Psoas muscle (tissue), 8 donors: ENCODE measurements at places on chromosomes 1 and 21. TPM values are rescaled to one million over a fixed set of nuclear protein-coding genes. Genes with fewer than 3 reads are reported as not detected.

- no peak for DNase-seq
These were observed 63.8 kb downstream of the HMGB4 start for GRCh38 chr1:33927721-33928120.

GRCh38 chr1:179793281-179793680 lies 50.2 kb downstream of the FAM163A start:
- DNase-seq: no peak

DNA sequence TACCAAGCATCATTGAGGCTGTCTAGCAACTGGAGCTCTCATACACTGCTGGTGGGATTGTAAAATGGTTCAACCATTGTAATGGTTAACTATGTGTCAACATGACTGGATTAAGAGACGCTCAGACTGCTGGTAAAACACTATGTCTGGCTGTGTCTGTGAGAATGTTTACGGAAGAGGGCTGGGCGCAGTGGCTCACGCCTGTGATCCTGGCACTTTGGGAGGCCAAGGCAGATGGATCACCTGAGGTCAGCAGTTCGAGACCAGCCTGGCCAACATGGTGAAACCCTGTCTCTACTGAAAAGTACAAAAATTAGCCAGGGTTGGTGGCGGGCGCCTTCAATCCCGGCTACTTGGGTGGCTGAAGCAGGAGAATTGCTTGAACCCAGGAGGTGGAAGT lies 4.8 kb upstream of the FCRLA start:
- DNase-seq: no peak

DNA sequence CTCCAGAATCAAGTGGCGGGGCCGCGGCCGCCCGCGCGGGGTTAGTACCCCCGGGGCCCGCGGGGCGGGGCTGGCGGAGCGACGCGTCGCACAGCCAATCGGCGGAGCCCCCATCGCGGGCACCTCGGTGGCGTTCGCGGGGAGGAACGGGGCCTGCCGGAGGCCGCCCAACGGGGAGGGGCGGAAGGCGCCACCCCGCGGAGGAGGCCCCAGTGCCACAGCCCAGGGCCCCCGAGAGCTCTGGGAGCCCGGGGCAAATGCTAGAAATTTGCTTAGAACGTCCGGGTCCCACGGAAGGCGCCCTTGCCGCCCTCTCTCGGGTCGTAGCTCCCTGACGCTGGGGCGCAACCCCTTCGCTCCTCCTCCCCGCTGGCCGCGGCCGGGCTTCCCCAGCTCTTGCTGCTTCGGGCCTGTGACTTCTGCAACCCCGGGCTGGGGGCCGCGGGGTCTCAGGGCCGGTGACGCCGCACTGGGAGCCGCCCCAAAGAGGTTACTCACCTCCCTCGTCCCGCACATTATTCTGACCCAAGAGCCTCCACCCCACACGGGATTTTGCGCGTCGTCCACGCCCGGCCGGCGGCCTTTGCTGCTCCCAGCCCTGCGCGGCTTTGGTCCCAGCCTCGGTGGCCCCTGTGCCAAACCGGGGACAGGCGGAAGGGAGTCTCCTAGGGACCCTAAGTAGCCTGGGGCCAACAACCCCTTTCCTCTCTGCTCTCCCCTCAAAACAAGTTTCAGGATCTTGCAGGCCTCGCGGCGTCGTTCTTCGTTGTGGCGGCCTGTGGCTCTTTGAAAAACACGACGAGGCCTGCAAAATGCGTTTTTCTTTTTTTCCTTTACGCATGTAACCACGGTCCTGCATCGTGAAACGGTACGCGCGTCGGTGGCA lies at the start of gene RUNX3:
Gene RUNX3 (minus strand): TSS at position 17 of the 886 bp plus-strand sequence. CDS start 408 bp downstream, outside the sequence.
- DNase-seq: peak; percentile 63

PDE9A gene
- polyA plus RNA-seq: 1.8 TPM

GRCh38 chr21:36729310-36729970 lies 30.5 kb downstream of the SIM2 start:
- DNase-seq: no peak

GRCh38 chr1:59409549-59409948 lies 112.7 kb downstream of the FGGY start:
- DNase-seq: no peak

DNA sequence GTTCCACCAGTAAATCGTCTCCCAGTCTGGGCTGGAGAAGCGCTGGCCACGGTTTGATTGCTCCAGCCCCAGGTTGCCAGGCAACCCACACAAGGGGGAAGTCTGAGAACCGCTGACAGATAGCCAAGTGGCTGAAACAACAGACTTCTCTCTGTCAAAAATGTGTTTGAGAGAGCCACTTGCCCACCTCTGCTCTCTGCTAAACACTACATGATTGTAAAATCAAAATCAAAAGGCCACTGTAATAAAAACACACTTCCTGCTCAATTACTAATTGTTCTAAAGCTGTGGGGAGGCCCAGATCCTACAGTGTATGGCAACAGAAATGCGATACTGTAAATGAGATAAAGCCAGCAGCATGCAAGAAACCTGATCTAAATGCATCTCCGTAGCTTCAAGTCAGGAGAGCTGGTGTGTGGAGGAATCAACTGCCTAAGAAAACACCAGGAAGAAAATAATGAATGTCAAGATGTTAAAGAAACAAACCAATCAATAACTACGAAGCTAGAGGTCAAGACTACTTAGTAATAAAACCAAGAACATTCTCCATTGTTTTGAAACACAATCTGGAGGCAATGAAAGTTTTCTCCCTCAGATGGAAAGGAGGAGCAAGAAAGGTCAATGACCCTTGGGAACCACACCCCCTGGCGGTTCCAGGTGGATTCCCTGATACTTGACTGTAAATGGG lies 121.2 kb downstream of the SLC45A1 start:
- DNase-seq: peak; percentile 77

CCDC185 gene
- polyA plus RNA-seq: not detected

DNA sequence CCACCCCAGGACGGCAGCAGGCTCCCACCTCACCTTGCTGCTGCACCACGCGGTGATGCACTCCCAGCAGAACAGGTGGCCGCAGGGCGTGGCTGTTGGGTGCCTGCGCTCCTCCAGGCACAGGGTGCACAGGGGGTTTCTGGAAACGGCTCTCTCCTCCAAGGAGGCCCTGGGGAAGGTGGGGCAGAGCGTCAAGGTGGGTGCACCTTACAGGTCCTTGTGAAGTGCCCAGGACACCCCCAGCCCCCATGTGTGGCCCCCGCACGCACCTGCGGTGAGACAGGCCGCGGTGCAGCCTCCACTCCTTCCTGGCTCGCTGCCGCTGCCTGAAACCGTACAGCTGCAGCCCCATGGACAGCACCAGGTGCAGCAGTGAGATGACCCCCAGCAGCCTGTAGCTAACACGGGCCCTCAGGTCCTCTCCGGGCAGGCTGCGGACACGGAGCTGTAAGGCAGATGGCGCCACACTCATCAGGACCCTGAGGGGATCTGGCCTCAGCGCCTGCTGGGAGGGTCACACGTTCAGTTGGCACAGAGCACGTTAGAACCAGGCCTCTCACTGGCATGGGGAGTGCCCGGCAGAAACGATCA lies 5.8 kb downstream of the PEX10 start:
- DNase-seq: no peak

DNA sequence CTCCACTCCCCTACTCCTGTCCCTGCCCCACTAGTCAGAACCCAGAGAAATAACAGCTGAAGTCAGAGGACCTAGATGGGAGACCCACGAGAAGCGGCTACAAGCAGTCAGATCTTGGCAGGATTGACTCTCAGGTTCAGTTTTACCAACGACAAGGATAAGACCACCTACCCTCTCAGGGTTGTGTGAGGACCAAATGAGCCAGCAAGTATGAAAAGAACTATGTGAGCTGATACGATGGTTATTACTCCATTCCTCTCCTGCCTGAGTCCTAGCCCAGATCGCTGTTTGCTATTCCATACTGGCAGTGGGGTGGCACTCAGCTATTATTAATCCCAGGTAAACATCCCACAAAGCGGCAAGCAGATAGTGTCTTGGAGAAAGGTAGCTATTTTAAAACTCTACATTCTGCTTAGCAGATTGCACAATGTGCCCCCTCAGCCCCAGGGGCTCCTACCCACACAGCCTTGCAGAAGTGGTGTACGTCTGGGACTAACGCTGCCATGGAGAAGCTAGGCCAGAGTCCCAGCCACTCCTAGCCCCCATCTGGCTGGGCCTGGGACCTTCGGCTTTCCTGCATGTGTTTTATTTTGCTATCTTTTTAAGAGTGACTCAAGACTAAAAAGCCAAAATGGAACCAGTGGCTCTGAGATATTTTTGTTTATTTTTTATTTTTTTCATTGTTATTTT lies 58.9 kb downstream of the CD46 start:
- no peak for DNase-seq
